ENCODE measurements at places on chromosomes 4 and X.

GRCh38 chrX:48475296-48475695 is 703 bp upstream of the FTSJ1 start:
- no peak for DNase-seq

DNA sequence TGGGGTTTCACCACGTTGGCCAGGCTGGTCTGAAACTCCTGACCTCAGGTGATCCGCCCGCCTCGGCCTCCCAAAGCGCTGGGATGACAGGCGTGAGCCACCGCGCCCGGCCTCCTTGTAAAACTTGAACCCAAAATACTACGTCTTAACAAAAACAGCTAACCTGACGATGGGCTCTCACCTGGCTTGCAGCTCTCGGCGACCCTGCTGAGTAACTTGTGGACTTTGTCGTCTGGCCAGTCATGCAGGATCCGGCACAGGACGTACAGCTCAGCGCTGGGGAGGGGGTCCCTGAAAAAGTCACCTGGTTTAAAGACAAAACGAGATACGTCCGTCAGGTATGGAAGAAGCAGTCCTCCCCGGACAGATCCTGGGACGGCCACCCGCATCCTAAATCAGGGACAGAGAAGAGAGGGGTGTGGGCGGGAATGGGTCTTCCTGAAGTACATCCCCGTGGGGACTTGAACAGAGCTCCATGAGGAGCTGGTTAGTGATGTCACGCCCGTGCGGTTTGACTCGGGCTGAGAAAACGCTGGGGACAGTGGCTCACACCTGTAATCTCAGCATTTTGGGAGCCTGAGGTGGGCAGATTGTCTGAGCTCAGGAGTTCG is 20.7 kb upstream of the SLC25A6 start:
- DNase-seq, result no peak

- DNase-seq, result peak; percentile 86
Observed at GRCh38 chr4:4430492-4431195, 43.7 kb downstream of the NSG1 start.

DNA sequence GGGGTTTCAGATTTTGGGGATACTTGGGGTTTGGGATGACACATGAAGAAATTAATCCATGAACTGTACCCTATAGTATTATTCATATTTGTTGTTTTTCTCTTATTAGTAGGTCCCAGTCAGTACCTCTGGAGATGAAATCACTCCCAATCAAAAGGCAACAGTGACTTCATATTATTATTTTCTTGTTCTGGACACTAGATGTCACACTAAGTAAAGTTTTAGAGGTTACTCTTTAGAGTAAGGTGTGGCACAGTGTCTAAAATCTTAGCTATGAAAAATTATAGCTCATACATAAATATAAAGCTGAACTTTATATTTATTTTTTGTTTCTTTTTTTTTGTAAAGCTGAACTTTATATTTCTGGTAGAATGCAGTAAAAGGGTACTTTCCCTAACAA is 35.1 kb downstream of the FAM114A1 start:
- peak; percentile 51 for DNase-seq

GRCh38 chr4:144712775-144713174 is 66.8 kb downstream of the HHIP start:
- DNase-seq, result no peak

GRCh38 chrX:135557344-135557743 is 36.9 kb downstream of the INTS6L start:
- DNase-seq, result no peak

DNA sequence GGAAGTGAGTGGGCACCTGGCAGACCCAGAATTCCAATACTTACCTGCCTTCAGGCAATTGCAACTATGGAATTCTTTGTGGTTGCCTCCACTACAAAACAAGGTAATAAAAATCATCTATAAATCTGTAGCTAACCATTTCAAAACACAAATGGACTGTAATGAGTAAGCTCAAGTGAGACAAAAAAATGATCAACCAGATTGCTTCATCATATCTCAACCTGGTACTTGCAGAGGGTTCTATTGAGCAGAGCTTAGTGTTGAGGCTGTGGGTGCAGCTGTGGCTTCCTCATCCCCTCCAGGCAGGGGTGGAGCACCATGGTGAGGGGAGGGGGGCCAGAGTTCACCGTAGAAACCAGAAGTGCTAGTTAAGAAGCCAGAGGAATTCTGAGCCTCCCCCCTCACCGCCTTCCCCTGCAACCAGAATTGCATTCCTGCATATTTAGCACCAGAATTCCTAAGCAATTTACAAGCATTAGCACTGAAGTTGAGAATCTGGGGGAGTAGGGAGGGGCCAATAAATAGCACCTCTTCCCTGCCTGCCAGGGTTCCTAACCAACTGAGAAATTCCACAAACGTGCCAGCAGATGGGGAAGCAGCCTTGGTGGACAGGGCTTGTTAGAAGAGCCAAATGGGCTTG is 11.5 kb downstream of the CTAG1A start:
- DNase-seq, result peak; percentile 56

- DNase-seq, result no peak
Observed at GRCh38 chrX:110806145-110806544, 10.5 kb upstream of the CHRDL1 start.

- DNase-seq, result no peak
Observed at GRCh38 chrX:121851033-121851432, 803.6 kb downstream of the GLUD2 start.

Data from eye (tissue), 1 donor.